Right ventricle myocardium inferior (tissue), 1 donor: ENCODE measurements at places on chromosomes 1 and 21. TPM values are rescaled to one million over a fixed set of nuclear protein-coding genes. Genes with fewer than 3 reads are reported as not detected.

- DNase-seq = no peak
Measured at GRCh38 chr1:193754732-193755427, 568.5 kb upstream of the B3GALT2 start.

DNA sequence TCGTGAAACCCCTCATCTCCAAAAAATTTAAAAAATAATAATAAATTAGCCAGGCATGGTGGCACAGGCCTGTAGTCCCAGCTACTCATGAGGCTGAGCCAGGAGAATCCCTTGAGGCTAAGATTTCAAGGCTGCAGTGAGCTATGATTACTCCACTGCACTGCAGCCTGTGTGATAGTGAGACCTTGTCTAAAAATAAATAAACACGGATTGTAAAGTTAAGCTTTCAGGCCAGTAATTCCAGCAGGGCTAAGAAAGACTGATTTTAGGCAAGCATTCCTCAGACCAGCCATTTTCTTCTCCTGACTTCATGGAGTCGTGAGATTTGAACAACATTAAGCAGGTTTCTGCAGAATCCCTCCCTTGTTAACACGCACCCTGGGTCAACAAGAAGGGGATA lies 77.2 kb upstream of the EFHD2 start:
- DNase-seq = no peak

DNA sequence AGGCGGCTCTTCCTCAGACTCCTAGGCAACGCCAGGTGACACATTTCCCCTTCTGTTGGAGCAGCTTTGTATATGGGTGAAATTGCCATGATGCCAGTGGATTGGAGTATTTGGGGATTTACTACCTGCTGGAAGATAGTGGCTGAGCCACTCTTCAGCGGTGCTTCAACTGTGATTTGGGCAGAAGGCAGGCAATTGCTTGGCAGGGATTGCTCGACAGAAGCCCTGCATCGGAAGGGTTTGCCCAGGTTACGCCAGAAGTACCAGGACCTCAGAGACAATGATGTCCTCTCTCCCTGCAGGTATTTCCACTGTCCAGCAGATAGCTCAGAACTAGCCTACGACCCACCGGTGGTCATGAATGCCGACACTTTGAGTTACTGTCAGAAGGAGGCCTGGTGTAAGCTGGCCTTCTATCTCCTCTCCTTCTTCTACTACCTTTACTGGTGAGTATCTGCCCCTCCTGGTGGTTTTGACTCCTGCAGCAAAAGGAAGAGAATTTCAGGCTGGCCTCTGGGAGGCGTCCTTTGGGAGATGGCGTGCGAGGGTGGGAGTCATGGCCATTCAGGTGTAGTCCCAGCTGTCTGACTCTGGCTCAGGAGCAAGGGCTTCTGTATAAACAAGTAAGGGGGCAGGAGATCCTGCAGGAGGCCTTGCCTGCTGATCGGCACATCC lies 118.3 kb downstream of the CNIH3 start:
- DNase-seq = no peak

DNA sequence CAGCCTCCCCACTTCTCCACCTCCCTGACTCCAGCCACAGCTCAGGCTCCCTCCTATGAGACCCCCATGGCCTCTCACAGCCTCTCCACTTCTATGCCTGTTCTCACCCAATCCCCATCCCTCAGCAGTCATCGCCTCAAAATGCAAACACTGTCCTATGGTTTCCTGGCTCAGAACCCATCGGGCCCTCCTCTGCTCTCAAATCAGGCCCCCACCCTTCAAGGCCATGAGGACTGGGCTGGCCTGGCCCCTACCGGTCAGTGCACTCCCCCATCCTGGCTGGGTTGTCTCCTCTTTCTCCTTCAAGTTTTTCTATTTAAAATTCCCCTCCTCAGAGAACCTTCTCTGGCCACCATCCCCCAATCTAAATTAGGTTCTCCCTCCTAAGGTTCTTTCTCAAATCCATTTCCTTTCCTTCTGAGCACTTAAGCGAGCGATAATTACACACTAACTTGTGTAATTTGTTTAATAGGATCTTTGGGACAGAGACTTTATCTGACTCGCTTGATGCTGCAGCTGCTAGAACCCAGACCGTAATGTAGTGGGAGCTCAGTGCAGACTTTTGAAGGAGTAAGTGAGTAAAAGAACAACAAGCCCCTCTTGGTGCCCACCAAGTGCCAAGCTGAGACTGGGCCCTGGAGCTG lies 347.2 kb downstream of the MATN1 start:
- no peak for DNase-seq

DNA sequence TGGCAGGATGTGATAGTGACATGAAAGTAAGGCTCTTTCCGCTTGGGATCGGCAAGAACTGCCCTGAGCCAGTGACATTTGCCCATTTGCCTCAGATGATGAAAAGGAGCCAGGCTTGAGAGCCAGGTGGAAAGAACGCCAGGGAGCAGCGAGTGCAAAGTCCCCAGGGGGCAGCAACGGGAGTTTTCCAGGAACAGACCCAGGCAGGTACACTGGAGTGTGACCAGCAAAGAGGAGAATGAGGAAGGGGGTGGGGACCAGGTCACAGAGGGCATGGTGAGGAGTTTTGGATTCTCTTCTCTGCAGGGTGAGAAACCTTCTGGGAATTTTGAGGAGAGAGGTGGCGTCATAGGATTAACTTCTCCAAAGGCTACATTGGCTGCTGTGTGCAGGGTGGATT lies 10.8 kb upstream of the ETS2 start:
- no peak for DNase-seq

GRCh38 chr1:72296501-72296900 lies 14.2 kb upstream of the NEGR1 start:
- DNase-seq = no peak

GRCh38 chr1:166457700-166458099 lies 290.9 kb upstream of the FAM78B start:
- no peak for DNase-seq

- DNase-seq = no peak
Measured at GRCh38 chr1:18783705-18784481, 75.6 kb downstream of the TAS1R2 start.

DNA sequence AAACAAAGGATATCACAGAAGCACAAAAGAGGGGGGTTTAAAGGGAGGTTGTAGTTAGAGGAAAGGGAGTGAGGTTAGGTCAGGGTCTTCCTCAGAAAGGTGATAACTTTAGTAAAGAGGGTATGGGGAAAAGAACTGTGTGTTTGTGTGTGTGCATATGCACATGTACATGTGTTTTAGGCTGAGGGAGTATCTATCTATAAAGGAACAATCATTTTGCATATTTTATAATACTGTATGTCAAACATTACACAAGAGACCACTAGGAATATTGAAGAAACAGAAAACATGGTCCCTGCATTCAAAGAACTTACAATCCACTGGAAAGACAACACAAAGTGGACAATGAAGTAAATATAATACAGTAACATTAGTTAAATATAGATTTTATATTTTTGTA lies 132.2 kb downstream of the ACBD6 start:
- no peak for DNase-seq

DNA sequence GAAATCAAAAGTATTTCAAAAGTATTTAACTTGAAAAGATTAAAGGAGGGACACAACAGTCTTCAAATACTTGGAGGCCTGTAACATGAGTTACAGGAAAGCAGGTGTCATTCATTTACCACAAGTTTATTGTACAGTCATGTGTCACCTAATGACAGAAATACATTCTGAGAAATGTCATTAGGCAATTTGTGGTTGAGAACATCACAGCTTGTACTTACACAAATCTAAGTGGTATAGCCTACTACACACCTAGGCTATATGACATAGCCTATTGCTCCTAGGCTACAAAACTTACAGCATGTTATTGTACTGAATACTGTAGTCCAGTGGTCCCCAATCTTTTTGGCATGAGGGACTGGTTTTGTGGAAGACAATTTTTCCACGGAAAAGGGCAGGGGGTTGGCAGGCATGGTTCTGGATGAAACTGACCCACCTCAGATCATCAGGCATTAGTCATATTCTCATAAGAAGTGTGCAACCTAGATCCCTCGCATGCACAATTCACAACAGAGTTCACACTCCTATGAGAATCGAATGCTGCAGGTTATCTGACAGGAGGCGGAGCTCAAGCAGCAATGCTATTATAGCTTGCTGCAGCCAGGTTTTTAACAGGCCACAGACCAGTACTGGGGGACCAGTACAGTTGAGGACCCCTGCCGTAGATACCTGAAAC lies 25.0 kb upstream of the PHTF1 start:
- no peak for DNase-seq

- no peak for DNase-seq
Measured at GRCh38 chr1:167524651-167525050, 6.3 kb upstream of the CD247 start.

DNA sequence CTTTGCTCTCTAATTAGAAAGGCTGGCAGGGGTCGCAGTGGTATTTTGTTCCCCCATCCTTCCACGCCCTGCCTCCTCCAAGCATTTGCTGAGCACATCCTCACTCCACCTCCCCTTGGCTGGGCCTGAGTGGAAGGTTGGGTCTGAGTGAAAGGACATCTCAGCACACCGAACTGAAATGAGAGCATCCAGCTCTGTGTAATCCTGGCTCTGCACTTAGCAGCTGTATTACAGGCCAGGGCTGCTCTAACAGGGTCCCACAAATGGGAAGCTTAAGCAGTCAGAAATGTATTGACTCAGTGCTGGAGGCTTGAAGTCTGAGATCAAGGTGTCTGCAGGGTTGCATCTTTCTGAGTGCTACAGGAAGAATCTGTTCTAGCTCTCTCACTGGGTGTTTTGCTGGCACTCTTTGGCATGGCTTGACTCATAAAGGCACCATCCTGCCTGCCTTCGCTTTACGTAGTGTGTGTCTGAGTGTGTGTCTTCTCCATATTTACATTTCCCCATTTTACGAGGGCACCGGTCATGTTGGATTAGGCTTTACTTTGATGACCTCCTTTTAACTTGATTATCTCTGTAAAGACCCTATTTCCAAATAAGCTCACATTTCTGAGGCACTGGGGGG lies 48.5 kb upstream of the IGSF21 start:
- no peak for DNase-seq

- no peak for DNase-seq
Measured at GRCh38 chr21:41169701-41170100, 1.7 kb downstream of the BACE2 start.

DNA sequence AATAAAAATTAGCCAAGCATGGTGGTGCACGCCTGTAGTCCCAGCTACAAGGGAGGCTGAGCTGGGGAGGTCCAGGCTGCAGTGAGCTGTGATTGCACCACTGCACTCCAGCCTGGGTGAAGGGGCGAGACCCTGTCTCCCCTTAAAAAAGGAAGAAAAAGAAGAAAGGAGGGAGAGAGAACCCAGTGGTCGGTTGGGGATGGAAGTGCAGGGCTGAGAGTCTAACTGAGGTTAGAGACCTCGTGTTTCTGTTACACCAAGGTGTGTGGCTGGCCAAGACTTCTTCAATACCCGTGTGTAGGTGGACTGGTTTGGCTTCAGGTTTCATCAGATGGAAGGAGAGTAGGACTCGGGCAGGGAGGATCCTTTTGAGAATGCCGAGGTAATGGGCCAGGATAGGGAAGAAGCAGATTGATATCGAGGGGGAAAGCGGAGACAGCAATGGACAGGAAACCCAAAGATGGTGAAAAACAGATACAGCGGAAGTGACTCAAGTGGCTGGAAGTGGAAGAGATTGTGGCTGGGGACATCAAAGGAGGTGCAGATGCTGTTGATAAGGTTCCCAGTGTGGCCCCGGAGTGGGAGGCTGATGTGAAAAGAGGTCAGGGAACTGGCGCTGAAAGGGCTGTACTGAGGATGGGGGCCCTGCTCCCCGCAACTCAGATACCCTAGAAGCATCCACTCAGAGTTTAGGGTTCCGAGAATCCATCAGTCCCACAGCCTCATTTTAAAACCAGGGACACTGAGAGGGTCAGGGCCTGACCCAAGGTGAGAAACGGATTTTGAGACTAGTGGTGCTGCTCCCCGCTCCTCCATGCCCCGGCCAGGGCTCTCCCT lies 681 bp upstream of the UBXN10 start:
- no peak for DNase-seq

- DNase-seq = no peak
Measured at GRCh38 chr1:15584489-15585363, at the start of gene AGMAT. Gene AGMAT, minus strand, starts transcription at chr1:15585051. Its CDS starts 84 bp downstream, at chr1:15584967.

- DNase-seq = no peak
Measured at GRCh38 chr1:223770621-223771315, 58.4 kb downstream of the CAPN2 start.

GRCh38 chr21:31234936-31235335 lies 109.1 kb downstream of the TIAM1 start:
- DNase-seq = no peak

GRCh38 chr1:19036041-19036812 lies 79.8 kb upstream of the IFFO2 start:
- DNase-seq = no peak

DNA sequence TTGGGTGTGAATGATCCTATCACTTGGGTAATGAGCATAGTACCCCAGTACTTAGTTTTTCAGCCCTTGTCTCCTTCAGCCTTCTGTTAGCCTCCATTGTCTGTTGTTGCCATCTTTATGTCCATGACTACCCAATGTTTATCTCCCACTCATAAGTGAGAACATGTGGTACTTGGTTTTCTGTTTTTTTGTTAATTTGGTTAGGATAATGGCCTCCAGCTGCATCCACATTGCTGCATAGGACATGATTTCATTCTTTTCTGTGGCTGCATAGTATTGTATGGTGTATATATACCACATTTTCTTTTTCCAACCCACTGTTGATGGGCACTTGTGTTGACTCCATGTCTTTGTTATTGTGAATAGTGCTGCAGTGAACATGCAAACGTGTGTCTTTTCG lies 39.6 kb upstream of the GPR52 start:
- no peak for DNase-seq

GRCh38 chr1:119762953-119763352 lies 5.8 kb downstream of the HMGCS2 start:
- no peak for DNase-seq

- no peak for DNase-seq
Measured at GRCh38 chr1:196178083-196178635, 430.1 kb downstream of the KCNT2 start.

GRCh38 chr21:44375761-44376241 lies 22.4 kb downstream of the TRPM2 start:
- no peak for DNase-seq

DNA sequence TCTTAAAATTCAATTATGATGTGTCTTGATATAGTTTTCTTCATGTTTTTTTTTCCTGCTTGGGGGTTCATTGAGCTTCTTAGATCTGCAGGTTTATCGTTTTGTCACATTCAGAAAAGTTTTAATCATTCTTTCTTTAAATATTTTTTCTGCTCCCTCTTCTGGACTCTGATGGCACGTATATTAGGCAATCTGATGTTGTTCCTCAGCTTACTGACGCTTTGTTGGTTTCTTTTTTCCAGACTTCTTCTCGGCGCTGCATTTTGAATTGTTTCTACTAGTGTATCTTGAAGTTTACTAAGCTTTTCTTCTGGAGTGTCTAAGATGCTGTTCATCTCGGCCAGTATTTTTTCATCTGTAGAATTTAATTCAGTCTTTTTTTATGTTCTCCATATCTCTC lies 44.8 kb upstream of the FMOD start:
- no peak for DNase-seq

PTPRF gene
- 7.7 TPM for total RNA-seq

RAB42 gene
- 1.6 TPM for total RNA-seq

LRRC8C gene
- 7.7 TPM for total RNA-seq

KRTAP23-1 gene
- total RNA-seq = not detected

AVPR1B gene
- not detected for total RNA-seq

CLCA2 gene
- total RNA-seq = 0.05 TPM

RAB25 gene
- total RNA-seq = not detected
